ENCODE measurements at places on chromosomes 16 and 17.

- DNase-seq, result no peak
- H3K36me3 ChIP-seq, result no peaks in the 10 kb centered on the region
- no peak overlapping the region for H3K27ac ChIP-seq
- peaks cover 18% of the 10 kb centered on the region for H3K4me1 ChIP-seq
- no peaks in the 10 kb centered on the region for H3K27me3 ChIP-seq
Observed at GRCh38 chr16:14510581-14510938, 119.5 kb downstream of the PARN start.

DNA sequence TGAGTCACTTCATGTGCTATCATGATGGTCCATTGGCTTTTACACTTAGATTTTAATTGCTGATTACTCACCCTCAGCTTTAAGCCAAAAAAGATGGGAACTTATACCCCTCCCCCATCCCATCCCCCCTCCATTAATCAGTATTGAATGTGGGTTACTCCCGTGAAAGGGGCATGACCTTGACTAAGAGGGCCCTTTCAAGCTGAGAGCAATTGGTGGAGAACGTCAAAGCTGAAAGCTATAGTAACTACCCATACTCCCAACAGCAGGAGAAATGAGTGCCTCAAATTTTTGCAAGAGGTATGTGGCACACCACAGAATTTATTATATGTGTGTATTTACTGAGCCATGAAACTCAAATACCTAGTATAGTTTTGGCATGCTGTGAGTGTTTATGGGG is 99.7 kb upstream of the CDH8 start:
- DNase-seq, result no peak
- no peaks in the 10 kb centered on the region for H3K4me1 ChIP-seq
- H3K36me3 ChIP-seq, result no peaks in the 10 kb centered on the region
- H3K4me3 ChIP-seq, result no peak overlapping the region

DNA sequence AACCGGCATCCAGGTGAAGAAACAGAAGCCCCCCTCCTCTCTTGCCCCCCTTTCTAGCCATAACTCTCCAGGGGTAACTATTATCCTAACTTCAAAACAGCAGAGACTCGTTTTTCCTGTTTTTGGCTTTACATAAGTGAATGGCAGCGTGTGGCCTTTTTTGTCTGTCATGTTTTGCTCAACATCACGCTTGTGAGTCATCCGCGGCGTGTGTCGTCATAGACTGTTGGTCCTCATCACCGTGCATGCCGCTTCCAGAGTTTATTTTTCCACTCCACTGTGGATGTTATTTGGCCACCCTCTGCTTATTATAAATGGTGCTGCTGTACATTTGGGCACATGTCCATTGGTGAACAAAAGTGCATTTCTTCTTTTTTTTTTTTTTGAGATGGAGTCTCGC is 52.6 kb downstream of the ERN1 start:
- peak overlapping the region; percentile 34 for H3K27ac ChIP-seq
- peaks cover 51% of the 10 kb centered on the region for H3K4me1 ChIP-seq
- no peak overlapping the region for H3K4me3 ChIP-seq
- H3K27me3 ChIP-seq, result no peaks in the 10 kb centered on the region
- no peak for DNase-seq
- H3K36me3 ChIP-seq, result no peaks in the 10 kb centered on the region

DNA sequence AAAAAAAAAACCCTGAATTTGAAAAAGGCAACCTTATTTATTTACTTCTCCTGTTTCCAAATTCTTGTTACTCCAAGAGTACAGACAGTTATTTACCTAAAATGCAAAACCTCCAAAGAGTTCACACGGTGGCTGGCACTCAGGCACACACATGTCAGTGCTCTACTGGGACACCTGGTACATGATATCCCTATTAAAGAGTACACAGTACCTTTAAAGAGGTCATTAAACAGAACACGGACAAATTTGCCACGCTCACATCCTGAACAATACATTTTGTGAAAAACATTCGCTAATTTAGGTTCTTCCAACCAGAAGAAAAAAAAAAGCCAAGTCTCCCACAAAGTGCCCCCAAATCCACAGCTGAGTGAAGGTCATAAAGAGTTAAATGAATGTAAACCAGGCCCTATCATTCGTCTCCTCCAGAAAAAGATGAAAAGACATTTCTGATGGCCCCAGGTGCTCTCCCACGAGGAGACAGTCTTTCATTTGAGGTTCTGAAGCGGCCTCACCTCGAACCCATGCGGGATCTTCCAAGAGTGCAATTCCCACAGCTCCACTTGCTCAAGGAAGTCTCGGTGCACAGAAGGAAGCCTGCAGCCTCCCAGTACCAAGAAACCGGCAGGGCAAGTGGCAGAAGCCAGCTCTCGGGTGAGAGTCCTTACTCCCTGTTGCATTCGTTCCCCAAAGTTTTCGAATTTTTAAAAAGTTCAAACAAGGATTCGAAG is 993 bp downstream of the ERN1 start:
- no peaks in the 10 kb centered on the region for H3K36me3 ChIP-seq
- H3K27me3 ChIP-seq, result no peaks in the 10 kb centered on the region
- no peaks in the 10 kb centered on the region for H3K4me1 ChIP-seq
- H3K27ac ChIP-seq, result peak overlapping the region; percentile 98

DNA sequence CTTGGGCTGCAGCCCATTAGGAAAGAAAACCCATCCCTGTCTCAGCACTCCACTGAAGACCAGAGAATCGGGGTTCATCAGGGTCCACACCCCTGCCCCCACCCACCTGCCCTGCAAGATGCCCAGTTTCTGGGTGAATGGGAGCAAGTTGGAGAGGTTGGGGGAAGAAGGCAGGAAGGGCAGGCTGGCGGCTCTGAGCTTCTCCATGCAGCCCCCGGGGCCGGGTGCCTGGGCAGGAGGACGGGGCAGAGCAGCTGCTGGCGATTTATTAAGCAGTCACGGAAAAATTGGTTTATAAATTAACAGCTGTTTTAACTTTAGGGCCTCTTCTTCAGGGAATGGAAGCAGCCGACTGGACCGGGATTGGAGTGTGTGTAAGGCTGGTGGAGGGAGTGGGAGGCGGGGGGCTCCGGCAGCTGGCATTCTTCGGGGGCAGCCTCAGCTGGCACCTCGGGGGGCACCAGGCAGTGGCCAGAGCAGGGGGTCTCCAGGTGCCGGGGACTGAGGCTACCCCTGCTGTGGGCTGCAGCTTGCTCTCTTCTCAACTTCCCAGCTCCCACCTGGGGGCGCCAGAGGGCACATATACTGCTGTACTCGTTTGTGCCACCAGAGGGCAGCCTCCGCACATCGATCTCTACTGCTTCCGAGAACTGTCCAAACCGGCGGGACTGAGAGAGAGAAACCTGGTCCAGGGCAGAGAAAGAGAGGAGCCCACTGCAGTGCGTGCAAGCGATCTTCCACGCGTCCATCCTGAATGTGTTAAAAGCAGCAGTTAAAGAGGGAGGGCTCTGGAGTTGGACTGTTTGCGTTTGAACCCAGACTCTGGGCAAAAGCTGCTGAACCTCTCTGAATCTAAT is 5.0 kb upstream of the PPP1R1B start:
- H3K27ac ChIP-seq, result no peak overlapping the region
- no peaks in the 10 kb centered on the region for H3K27me3 ChIP-seq
- peak; percentile 67 for DNase-seq
- H3K36me3 ChIP-seq, result no peaks in the 10 kb centered on the region

- no peaks in the 10 kb centered on the region for H3K27me3 ChIP-seq
- no peaks in the 10 kb centered on the region for H3K36me3 ChIP-seq
- no peak overlapping the region for H3K27ac ChIP-seq
- no peak for DNase-seq
Observed at GRCh38 chr16:87531418-87531817, 38.6 kb upstream of the ZCCHC14 start.

- no peak overlapping the region for H3K27ac ChIP-seq
- H3K4me3 ChIP-seq, result peak overlapping the region; percentile 70
- DNase-seq, result peak; percentile 58
- no peaks in the 10 kb centered on the region for H3K36me3 ChIP-seq
Observed at GRCh38 chr16:28292731-28293600, 641 bp downstream of the SBK1 start.

DNA sequence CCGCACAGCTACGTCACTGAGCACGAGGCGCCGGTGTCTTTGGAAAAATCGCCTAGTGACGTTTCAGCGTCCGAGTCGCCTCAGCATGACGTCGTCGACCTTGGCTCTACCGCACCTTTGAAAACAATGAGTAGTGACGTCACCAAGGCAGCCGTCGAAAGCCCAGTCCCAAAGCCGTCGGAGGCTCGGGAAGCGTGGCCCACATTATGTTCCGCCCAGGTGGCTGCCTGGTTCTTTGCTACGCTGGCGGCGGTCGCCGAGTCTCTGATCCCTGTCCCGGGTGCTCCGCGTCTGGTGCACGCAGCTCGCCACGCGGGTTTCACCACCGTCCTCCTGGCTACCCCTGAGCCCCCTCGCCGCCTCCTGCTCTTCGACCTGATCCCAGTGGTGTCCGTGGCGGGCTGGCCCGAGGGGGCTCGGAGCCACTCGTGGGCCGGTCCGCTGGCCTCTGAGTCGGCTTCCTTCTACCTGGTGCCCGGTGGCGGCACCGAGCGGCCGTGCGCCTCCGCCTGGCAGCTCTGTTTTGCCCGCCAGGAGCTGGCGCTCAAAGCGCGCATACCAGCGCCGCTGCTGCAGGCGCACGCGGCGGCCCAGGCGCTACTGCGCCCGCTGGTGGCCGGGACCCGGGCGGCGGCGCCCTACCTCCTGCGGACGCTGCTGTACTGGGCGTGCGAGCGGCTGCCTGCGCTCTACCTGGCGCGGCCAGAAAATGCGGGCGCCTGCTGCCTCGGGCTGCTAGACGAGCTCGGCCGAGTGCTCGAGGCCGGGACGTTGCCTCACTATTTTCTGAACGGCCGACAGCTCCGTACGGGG is 1.5 kb downstream of the TMEM102 start:
- DNase-seq, result peak; percentile 96
- peak overlapping the region; percentile 38 for H3K4me3 ChIP-seq
- no peaks in the 10 kb centered on the region for H3K27me3 ChIP-seq
- no peaks in the 10 kb centered on the region for H3K36me3 ChIP-seq

DNA sequence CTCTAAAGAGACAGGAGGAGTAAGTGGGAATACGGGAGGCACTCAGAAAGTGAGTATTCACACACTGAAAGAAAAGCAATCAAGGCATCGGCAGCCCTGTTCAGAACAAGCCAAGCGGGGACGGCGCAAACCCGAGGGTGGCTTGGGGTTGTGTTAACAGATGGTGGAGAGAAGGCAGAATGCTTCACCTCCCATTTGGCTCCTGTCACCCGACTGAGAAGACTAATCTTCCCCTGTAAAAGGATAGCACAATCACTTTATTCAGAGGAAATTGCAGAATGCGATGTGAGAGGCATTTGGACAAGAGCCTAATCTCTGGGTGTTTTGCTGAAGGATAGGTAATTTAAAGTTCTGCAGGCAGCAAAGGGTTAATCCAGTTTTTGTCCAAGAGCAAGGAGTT is 119.3 kb upstream of the WSCD1 start:
- peaks cover 5% of the 10 kb centered on the region for H3K27me3 ChIP-seq
- no peaks in the 10 kb centered on the region for H3K36me3 ChIP-seq
- no peak for DNase-seq
- no peaks in the 10 kb centered on the region for H3K4me1 ChIP-seq
- H3K4me3 ChIP-seq, result no peak overlapping the region

GRCh38 chr17:38673707-38674013 is 1.1 kb downstream of the EPOP start:
- peaks cover 3% of the 10 kb centered on the region for H3K4me1 ChIP-seq
- H3K27me3 ChIP-seq, result no peaks in the 10 kb centered on the region
- DNase-seq, result peak; percentile 28
- H3K36me3 ChIP-seq, result no peaks in the 10 kb centered on the region
- no peak overlapping the region for H3K27ac ChIP-seq

DNA sequence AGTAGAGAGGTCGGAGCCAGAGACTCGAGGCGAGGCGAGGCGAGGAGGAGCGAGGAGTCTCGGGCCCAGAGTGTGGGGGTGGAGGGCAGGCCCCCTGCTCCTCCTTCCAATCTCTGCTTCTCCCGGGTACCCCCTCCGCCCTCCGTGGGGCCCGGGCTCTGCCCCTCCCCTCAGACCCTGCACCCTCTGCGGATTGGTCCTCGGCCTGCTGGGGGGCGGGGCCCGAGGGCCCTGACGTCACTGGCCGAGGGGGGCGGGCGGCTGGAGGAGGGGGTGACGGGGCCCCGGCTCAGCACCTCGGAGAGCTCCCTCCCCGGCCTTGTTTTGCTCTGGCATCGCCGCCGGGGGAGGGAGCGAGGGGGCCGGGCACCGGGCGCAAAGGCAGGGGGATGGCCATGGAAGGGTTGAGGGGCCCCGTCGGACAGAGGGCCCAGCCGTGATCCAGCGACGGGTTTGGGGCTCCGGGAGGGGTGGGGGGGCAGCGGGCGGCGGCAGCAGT is at the start of gene RUNDC3A:
RUNDC3A (plus strand) TSS at position 282 of the 499 bp plus-strand sequence. CDS start 232 bp downstream, outside the sequence.
- peak within 1 kb of the TSS; percentile 22 for H3K27ac ChIP-seq
- H3K4me3 ChIP-seq, result peak within 1 kb of the TSS; percentile 18
- peak; percentile 94 for DNase-seq
- H3K4me1 ChIP-seq, result peaks cover 6% of the 10 kb centered on the region

DNA sequence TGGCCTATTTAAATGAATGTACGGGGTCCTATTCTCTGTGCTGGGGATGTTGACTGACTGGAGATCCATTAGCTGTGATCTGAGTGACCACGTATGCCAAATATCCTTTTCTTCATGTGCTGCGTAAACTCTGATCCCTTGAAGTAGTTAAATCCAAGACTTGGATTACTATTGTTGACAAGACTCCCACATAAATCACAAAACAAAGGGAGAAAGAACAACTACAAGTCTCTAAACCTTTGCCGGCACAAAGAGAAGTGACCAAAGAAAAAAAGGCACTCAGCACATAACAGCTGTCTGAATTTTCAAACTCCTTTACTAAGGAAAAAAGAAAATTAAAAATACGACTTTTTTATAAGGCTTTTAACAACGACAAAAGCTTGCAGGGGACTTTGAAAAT is 559.9 kb upstream of the CDH8 start:
- no peak overlapping the region for H3K27ac ChIP-seq
- H3K27me3 ChIP-seq, result no peaks in the 10 kb centered on the region
- no peaks in the 10 kb centered on the region for H3K36me3 ChIP-seq
- no peaks in the 10 kb centered on the region for H3K4me1 ChIP-seq
- DNase-seq, result no peak

- H3K36me3 ChIP-seq, result no peaks in the 10 kb centered on the region
- H3K27me3 ChIP-seq, result no peaks in the 10 kb centered on the region
- H3K27ac ChIP-seq, result no peak overlapping the region
- H3K4me1 ChIP-seq, result no peaks in the 10 kb centered on the region
- H3K4me3 ChIP-seq, result no peak overlapping the region
Observed at GRCh38 chr17:72812823-72813222, 279.7 kb downstream of the SLC39A11 start.

DNA sequence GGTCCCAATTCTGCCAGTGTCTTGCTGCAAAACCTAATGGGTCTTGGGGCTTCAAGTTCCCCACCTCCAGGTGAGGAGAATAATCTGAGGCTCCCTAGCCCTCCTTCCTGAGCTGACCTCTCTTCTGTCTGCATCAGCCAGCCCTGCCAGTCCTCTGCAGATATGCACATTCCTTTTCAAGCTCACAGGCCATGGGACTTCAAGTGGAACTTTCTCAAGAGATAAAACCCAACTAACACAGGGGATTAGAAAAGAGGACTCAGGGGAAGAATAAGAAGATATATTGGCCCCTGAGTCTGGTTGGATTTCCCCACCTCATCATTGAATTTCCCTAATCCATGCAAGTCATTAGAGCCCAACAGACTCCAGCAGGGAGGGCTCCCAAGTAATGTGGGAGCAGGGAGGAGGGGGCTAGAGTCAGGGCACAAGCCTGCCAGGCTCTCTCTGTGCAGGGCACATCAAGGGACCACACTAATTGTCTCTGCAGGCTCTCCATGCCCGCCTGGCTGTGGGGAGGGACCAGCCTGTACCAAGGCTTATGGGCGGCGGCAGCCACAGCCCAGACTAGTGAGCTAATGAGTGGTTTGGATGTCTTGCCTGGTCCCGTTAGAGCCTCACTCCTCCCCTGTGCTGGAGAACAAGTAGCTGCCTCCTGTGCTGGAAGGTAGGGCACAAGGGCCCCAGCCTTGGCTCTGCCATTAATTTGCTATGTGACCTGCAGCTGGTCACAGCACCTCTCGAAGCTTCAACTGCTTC is 1.2 kb downstream of the KRT14 start:
- no peak for DNase-seq
- H3K27me3 ChIP-seq, result no peaks in the 10 kb centered on the region
- H3K27ac ChIP-seq, result no peak overlapping the region
- no peak overlapping the region for H3K4me3 ChIP-seq
- H3K36me3 ChIP-seq, result no peaks in the 10 kb centered on the region
